ENCODE measurements at places on chromosomes 3 and 15.

- DNase-seq: no peak
These were observed 35.8 kb upstream of the TNFSF10 start for GRCh38 chr3:172559020-172559419.

GRCh38 chr15:56428821-56429458 lies 36.0 kb downstream of the MNS1 start:
- DNase-seq: peak; percentile 20

DNA sequence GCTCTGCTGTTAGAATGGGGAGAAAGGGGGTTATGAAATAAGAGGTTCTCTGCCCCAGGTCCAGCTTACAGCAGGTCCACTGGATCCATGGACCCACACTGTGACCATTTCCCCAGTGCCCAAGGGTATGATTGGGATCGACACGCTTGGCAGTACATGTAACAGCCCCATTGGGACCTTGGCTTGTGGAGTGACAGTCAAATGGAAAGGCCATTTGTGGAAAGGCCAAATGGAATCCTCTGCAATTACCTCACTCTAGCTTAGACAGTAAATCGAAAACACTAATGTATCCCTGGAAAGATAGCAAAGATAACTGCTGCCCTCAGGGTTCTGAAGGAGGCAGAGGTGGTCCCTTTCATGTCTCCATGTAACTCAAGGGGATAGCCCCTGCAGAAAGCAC lies 109.1 kb downstream of the MINAR1 start:
- no peak for DNase-seq

GRCh38 chr15:78061963-78062427 lies 15.5 kb downstream of the TBC1D2B start:
- DNase-seq: peak; percentile 37

GRCh38 chr3:123783050-123783689 lies 101.0 kb downstream of the MYLK start:
- DNase-seq: no peak

GRCh38 chr15:32872621-32873283 lies 154.9 kb downstream of the GREM1 start:
- DNase-seq: no peak

DNA sequence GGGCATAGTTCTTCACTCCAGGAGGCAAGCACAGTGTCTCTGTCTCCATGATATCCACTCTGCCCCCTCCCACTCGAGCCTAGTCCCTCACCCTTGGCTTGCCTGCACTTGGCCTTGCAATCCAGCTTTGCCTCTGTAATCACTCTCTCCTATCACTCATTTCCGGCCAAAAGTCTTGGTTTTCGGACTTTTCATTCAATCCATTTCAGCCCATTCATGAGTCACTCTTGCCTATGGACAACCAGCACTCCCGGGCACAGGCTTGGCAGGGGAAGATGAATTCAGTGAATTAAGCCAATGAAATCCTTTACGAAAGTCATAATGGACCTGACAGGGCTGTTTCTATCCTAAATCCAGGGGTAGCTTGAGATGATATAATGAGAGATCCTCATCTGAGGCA lies 21.7 kb downstream of the DAZL start:
- no peak for DNase-seq

GRCh38 chr3:127538569-127538968 lies 52.0 kb downstream of the TPRA1 start:
- no peak for DNase-seq

DNA sequence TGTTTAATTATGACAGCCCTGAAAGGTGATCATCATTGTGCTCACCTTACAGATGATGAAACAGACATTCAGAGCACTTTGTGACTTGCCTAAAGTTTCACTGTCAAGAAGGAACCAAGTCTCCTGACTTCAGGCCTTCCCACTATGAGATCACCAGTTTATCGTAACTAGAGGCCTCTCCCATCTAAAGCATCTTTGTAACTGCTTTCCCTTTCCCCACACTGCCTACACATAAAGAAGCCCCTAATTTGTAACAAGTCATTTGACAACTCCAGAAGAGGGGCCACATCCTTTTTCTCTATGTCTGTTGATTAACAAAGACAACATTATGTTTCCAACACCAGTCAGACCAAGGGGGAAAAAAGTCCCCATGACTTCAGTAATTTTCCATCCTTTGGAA lies 1.1 kb downstream of the KLHL6 start:
- no peak for DNase-seq

DNA sequence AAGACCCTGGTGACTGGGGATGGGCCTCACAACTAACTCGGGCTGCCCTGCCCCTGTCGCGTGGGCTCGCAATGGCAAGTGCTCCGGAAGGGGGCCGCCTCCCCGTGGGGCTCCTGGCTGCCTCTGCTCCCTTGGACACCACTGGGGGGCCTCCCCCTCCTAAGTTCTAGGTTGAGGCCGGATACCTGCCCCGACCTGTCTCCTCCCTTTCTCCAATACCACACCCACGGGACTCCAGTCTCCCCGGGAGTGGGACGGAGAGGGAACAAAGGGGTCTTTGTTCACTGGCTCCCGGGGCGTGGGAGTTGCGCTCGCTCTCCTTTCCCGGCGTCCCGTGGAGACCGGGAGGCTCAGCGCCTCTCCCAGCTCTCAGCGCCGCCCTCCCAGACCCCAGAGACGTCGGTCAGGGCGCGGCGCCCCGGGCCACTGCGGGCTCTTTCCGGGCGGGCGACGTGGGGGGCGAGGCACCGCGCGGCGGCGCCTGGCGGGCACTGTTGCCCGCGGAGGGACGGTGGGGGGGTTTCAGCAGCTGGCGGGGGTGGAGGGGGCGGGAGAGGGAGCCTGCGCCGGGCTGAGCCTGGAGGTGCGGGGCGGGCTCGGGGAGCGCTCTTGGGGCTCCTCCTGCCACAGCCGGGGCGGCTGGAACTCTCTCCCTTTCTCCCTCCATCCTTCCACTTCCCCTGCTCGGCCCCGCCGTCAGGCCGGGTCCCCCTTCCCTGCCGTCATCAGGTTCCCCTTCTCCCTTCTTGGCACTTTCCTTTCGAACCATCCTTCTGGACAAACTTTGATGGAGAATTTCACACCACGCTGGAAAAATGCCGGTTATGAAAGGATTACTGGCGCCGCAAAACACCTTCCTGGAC lies at the start of gene KCNH8:
KCNH8 (plus strand) TSS at position 606 of the 863 bp plus-strand sequence; CDS start at position 816, 210 bp downstream.
- no peak for DNase-seq

DNA sequence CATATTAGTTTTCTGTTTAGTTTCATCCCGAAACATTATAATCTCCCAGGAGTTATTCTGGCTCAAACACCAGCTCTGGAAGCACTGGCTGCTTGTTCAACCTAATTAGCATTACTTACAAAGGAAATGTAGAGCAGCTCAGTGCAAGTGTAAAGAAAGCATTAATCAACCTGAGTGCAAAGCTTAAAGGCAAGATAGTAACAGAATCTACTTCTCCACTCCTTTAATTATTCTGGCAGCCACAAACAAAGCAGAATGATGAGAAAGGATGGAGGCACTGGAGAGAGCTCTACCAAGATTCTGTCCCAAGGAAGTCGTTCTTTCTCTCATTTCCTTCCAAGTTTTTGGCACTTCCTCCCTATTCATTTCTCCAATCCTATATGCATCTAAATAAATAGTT lies 1384.0 kb downstream of the ZPLD1 start:
- DNase-seq: no peak

- no peak for DNase-seq
These were observed 19.6 kb downstream of the SLCO3A1 start for GRCh38 chr15:91873138-91873536.

All from NCI-H226 (cell line).